CD4-positive, CD25-positive, alpha-beta regulatory T cell (primary cell): ENCODE measurements at places on chromosomes 11 and 22.

DNA sequence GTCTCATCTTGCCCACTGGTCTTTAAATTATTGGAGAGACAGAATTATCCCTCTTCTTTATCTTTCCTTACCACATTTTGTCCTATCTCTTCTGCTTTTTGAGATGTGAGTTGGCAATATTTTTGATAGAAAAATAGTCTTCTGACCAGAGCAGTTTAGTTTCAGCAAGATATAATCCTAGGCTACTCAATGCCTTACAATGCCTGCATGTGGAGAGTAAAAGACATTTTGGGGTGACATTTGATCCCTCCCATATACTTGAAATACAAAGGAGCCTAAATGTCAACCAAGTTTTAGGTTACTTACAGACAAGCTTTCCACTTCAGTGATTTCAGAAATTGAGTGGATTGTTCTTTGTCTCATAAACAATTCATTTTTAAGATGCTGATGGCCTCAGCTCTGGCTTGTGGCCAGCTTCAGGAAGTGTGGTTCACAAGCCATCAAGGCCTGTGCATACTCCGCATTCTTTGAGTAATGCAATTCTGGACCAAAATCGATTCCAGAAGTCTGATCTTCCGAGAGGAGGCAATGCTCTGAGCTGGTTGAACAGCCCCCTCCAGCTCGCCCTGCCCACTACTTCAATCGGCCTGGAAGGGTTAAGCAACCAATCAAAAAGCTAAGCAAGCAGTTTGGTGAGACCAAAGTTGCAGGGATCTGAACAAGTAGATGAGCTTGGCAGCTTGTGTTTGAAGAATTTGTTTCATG lies 274.4 kb downstream of the BLID start:
- DNase-seq = no peak

DNA sequence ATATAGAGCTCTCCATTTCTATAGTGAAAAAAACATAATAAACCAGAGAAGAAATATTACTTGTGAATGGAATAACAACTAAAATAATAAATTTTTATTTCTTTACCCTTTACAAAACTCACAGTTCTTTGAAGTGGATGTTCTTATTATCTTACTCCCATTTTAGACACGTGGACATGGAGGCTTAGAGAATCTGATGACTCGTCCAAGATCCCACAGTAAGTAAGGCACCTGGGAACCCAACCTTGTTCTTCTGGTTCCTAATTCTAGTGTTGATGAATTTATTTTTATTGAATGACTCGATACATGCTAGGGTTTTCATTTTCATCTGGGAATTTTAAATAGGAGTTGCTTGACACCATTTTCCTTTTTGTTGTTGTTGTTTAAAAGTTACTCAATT lies 1.8 kb downstream of the BPIFC start:
- DNase-seq = no peak

- DNase-seq = no peak
Measured at GRCh38 chr11:35418282-35419183, 825 bp downstream of the SLC1A2 start.

- DNase-seq = no peak
Measured at GRCh38 chr11:60924110-60924905, at the start of gene TMEM132A. Gene TMEM132A (plus strand): TSS chr11:60924460. CDS start chr11:60924634, 174 bp downstream.

DNA sequence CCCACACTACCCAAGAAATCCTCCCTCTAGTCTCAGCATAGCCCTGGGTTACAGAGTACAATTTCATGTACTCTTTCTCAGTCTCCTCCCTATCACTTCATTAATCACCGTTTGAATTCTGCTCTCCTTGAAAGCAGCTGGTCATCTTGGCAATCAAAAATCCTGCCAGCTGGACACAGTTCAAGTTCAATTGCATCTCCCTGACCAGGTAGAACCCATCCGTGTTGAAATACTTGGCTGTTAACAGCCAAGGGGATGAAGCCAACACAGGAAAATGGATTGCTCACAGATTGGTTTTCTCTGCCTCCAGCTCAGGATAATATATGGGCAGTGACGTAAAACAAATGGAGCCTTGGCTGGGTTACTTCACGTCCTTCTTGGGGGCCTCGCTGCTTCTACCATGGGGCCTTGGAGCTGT lies 55.1 kb upstream of the GRK3 start:
- no peak for DNase-seq

DNA sequence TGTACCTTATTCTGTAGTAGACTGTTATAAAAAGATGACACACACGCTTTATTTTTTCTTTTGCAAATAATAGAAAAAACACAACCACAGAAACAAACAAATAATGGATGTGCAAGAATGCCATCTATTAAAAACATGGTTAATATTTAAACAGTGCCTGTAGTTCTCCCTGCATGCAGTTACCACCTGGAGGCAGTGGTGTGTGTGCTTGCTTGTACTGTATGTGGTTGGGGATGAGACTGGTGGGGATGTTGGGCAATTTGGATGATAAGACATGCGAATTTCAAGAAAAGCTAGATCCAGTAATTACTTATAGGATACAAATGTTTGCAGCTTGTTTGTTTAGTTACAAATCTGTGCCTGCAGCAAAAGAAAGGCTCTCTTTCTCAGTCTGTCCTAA lies 3.6 kb downstream of the C11orf87 start:
- DNase-seq = no peak

DNA sequence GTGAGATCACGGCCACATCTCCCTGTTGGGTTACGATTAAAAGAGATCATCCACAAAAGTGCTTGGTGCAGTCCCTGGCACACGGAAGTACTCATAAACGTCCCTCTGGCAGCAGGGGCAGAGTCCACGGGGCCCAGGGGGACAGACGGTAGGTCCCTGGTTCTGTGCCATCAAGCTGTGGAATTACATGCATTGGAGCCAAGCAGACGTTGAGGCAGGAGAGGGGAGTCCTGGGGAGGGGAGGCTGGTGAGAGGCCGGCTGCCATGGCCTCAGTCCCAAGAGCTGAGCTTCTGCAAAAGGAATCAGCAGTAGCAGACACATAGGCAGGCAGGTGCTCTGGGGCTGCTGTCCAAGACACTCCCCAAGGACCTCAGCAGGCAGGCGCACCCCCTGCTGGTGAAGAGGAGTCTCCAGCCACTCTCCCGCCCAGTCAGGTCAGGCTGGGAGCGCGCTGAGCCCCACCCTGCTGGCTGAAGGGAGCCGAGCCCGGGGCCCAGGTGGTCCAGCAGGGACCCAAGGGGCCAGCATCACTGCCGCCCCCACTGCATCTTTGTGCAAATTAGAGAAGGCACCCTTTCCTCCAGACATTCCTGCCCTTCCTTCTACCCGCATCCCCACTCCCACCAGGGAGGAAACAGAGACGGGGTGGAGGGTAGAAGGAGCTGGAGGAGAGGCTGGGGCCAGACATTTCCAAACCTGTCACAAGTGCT lies 7.6 kb upstream of the KCTD17 start:
- DNase-seq = peak; percentile 29

GRCh38 chr22:41444360-41445128 lies 2.1 kb downstream of the TOB2 start:
- DNase-seq = peak; percentile 79

DNA sequence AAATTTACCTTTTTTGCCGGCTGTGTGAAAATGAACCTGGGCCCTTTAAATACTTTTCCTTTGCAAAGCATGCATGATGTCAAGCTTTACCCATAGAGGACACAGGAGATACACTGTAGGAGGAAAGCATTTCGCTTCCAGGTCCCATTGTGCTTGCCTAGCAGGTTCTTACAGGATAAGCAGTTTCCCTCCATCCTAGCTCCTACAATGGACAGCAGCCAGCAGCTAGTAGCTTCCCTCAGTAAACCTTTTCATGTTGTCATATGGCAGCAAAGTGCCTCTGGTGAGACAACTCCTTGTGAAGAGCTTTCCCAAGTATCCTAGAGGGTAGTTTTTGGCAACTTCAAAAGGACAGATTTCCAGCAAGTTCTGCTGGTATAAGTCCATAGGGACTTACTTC lies 78.4 kb downstream of the RBFOX2 start:
- DNase-seq = no peak

- DNase-seq = no peak
Measured at GRCh38 chr11:1939006-1939625, 8.0 kb upstream of the MRPL23 start.

GRCh38 chr11:92224407-92225124 lies at the start of gene FAT3:
Gene FAT3 (plus strand): TSS chr11:92224818. CDS start chr11:92352113, 127,295 bp downstream.
- no peak for DNase-seq

GRCh38 chr22:27537501-27537900 lies 264.1 kb downstream of the MN1 start:
- DNase-seq = no peak

DNA sequence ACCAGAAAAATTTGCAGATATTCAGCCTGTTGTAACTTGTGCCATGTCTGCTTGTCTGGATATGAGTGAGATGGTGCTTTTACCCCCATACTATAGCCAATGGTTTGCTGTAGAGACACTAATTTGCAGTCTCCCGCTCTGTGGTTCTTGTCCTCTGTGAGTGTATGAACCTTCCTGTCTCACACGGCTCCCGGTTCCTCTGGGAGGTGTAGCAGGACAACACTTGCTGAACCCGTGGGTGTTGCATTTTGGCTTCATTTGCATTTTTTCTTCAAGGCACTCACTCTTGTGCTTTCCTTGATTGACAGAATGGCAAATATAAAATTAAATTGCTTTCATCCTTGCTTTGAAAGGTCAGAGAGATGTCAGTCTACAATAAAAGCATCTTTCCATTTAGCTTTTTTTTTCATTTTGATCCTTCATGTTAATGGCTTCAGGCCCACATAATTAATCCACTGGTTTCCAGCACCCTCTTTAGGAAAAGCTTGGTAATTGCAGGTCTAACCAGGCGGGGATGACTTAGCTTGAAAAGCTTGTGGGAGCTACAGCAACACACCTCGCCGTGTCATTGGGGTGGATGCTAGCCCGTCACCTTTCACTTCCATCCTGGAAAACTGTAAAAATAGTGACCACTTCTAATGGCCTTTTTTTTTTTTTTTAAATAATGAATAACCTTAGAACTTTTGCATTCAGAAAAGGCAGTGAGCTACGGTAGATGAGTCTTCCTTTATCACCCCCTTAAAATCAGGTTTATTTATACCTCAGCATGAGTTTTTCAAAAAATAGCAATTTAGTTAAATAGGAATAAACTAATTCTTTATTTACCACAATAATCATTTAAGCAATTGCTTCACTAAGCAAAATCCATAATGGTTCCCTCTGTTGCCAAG lies 27.4 kb upstream of the ST14 start:
- DNase-seq = peak; percentile 46

DNA sequence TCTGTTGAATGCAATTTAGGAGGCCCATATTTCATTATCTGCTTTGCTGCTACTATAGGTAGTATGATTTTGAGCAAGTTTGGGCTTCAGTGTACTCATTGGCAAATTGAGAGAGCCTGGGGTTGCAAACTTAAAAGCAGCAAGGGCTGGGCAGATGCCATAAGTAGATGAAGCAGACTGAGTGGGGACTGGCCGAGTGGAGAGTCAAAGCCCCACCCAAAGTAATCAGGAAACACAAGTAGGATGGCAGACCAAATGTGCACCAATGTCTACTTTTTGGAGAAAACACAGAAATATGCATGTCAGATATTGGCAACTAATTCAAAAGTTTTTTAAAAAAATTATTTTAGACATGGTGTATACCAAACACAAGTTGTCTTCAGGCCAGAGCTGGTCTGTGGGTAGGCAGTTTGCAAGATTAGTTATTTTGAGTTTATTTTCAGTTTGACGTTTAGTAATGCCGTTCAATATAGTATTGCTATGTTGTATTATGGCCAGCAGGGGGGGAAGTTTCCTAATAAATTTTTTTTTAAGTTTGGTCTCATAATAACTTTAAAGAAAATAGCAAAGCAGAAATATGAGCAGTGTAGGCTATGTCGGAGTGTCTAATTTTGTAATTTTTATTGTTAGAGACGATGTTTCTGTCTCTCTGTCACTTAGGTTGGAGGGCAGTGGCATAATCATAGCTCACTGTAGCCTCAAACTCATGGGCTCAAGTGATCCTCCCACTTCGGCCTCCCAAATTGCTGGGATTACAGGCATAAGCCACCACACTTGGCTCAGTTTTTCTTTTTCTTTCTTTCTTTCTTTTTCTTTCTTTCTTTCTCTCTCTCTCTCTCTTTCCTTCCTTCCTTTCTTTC lies 105.1 kb downstream of the HIPK3 start:
- peak; percentile 66 for DNase-seq

- DNase-seq = no peak
Measured at GRCh38 chr11:39806652-39807051, 1652.8 kb downstream of the LRRC4C start.
